ENCODE measurements at places on chromosomes 11 and 22.
A peak's percentile ranks its signal among the peaks of the same experiment; 100 is the strongest.

GRCh38 chr11:68521969-68522652 is 61.6 kb downstream of the PPP6R3 start:
- no peak for DNase-seq

DNA sequence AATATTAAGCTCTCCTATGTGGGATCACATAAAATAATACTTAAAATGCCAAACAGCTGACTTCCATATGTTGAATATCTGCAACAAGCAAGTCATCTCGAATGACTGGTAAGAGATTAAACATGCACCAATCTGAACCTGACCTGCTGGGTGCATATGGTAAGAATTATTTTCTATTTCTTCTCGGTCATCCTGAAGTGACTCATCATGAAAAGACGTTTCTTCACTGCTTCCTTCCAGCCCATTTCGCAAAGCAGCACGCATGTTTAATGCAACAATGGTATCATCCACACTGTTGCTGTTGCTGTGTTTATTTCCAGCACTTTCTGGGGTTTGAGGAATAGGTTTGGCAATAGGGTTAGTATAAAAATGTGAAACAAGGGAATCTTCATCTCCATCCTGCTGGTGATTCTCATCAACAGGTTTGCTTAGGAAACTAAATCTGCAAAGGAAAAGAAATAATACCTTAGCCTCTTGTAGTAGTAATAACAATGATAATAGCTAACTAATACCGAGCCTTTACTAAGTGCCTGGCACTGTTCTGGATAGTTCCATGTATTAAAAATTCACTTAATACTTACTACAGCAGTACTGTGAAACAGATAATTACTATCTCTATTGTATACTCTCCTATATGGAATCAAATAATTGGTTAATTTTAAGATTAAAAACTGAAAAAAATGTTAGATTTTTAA is 52.0 kb upstream of the CHRNA10 start:
- peak; percentile 99 for DNase-seq

DNA sequence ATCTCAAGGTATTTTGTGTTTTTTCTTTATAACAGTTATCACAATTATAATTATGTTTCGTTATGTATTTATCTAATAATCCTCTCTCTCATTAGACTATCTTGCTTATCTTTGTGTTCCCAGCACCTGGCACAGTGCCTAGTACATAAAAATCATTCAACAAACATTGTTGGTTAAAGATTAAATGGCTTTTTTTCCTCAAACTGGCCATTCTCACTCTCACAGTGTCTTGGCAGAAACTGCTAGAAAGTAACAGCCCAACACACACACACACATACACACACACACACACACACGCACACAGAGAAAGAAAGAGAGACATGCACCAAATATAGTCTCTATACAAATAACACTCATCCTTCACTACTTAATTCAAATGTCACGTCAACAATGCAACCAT is 36.8 kb downstream of the OR10A6 start:
- DNase-seq, result no peak

DNA sequence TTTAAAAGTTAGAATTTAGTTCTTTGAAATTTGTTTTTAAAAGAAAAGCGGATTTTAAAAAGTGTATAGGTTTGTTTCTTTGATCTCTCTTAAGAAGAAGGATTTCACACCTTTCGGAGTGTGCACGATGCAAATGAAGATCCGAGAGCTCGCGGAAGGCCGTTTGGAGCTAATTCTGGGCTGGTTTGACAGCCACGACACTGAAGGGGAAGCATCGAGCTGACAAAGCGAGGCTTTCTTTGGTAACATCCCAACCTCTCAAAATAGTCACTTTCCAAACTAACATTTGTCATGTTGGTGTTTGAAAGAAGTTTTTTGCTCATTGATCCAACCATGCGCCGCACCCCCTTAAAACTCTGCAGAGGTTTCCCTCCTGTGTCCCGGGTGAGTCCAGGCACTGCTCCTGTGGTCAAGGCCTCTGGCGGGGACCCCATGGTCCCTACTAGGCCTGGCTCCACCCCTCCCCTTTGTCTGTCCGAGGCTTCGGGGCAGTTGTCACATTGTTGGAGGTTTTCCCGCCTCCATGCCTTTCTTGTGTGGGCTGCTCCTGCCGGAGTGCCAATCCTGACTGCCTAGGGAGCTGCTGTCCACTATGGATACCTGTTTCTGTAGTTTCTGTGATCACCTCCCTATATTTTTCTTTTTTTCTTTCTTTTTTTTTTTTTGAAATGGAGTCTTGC is 39.7 kb downstream of the MPPED1 start:
- DNase-seq, result no peak

DNA sequence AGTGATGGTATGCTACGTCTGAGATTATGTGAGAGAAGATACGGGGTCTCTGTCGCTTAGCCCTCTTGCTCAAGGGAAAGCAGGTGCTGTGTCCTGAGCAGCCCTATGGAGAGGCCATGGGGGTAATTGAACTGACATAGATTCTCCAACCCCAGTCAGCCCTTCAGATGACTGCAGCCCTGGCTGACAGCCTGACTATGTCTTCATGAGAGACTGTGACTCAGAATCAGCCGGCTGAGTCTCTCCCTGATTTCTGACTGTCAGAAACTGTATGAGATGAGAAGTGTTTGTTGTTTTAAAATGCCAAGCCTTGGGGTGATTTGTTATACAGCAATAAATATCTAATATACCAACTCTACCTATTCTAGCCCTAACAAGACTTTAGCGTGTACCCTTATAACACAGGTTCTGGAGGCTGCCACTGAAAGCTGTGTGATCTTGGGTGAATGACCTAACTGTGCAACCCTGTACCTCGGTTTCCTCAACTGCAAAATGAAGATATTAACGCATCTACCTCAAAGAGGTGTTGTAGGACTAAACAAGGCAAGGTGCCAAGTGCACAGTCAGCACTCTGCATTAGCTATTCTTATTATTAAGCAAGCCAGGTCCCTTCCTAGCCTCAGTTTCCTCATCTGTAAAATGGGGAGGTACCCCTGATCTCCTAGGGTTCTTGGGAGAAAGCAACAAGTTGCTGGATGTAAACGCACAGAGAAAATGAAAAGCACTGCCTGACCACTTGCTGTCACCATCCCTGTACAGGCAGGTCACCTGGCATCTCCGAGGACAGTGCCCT is 24.9 kb downstream of the SLC43A1 start:
- no peak for DNase-seq

DNA sequence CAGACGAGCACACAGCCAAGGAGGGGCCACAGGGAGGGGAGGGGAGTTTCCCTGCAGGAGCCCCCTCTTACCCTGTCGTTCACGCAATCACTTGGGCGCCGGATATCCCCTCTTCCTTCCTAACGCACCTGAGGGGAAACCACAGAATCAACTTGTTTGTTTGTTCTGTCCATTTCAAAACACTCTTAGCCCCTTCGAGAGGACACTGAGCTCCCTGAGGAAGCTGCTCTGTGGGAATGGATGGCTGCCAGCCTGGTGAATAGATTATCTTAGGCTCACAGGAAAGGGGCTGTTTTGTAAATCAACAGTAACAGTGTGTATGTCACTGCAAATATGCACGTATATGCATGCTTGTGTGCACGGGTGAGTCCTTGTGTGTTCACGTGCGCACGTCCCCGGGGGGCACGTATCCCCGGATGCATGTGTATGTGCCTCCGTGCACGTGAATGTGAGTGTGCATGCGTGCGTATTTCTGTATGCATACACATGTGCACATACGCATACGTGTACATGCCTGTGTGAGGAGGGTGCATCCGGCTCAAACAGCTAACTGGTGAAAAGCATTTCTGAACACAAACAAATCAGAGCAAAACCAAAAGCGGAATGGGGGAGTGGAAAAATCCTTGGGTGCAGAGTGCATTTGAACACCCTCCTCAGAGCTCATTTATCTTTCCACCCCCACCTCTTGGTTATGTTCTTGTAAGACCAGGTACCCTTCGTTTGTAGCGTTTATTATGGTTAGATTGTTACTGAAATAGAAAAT is 7.2 kb downstream of the ARSA start:
- no peak for DNase-seq
